ENCODE measurements at places on chromosomes 1 and 21.

- DNase-seq: no peak
Measured at GRCh38 chr1:31924839-31925238, 13.3 kb downstream of the PTP4A2 start.

- DNase-seq: no peak
Measured at GRCh38 chr1:157734321-157734720, 33.8 kb upstream of the FCRL3 start.

DNA sequence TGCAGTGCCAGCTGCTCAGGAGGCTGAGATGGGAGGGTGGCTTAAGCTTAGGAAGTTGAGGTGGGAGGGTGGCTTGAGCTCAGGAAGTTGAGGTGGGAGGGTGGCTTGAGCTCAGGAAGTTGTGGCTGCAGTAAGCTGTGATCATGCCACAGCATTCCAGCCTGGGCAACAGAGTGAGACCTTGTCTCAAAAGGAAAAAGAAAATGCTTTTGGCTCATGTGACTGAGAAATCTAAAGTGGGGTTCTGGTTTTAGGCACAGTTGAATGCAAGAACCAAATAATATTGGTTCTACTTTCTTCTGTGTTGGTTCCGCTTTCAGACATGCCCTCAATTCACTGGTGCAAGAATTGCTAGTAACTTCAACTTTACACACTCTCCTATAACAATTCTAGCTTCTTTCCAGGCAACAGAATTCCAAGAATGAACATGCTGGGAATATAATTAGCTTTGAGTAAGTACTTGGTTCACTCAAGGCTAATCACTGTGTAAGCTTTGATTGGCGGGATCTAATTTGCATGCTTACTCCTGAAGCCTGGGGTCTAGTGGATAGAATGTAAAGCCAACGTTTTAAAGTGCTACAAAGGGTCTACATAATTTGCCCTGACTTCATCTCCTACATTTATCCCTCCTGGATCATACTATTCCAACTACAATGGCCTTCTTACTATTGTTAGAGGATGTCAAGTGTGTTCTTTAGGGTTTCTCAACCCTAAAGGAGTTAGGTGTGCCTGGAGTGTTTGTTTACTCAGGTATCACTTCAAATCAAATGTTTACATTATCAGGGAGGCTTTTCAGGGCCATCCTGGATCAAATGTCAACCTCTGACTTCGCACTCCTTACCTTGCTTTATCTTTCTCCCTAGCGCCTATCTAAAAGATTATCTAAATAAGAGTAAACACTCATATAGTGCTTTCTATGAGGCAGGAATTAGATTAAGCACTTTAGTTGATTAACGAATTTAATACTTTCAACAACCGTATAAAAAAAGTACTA is 115.1 kb downstream of the SLC16A1 start:
- DNase-seq: no peak

DNA sequence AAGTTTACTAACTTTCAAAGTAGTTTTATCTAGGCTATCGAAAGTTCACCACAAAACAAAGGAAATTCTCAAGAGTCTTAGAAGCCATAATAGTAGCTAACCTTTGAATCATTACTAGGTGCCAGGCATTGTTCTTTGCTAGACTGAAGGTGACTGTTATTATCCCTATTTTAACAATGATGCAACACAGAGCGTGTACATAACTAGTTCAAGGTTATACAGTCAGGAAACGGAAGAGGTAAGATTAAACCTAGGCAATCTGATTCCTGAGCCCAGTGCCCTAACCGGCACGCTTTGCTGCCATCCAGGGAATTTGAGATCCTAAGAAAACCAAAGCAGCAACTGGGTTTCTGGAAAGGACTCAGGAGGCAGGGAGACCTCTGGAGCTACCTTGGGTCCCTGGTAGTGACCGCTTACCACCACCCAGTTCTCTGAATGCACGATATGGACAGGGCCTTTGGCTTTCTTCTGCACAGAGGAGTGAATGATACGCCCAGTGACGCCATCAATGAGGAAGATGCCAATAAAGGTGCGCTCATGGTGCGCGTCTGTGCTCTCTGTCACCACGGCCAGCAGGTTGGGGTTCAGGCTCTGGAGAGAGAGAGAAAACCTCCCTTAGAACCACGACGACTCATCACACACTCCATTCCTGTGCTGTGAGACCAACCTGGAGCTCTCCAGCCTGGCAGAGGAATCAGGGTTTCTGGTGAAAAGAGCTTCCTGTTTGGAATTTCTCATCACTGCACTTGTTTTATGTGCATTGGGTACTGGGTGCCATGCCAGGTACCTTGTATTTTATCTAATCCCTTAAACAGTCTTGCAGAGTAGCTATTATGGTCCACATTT is 13.1 kb upstream of the UBR4 start:
- no peak for DNase-seq

DNA sequence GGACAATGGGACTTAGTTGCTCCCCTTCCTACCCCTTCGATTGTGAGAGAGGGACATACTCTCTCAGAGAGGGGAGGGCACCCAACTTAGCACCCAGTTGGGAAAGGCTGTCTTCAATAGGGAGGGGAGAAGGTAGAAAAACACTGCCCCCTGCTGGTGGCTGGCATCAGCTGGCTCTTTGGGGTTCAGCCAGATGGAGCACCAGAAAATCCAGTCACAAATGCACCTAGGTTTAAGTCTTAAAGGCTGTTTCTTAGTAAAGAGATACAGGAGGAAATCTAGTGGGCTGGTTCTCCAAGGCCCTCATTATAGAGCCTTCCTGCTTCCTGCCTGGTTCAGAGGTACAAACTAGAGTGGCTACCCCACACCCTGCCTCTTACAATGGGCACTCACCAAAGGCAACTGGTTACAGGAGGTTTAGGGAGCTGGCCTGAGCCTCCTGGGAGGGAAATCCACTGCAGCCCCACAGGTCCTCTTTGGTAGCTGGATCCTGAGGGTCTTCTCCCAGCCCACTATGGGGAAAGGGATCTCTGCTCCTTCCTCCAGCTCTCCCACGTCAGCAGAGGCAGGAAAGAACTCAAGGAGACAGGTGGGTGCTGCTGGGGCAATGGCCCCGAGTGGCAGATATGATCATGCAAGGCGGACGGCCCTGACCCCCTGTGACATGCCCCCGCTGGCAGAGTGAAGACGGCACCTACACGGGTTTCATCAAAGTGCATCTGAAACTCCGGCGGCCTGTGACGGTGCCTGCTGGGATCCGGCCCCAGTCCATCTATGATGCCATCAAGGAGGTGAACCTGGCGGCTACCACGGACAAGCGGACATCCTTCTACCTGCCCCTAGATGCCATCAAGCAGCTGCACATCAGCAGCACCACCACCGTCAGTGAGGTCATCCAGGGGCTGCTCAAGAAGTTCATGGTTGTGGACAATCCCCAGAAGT is 28.3 kb downstream of the EIF2D start:
- peak; percentile 64 for DNase-seq

Data from NT2/D1 (cell line).